ENCODE measurements at places on chromosomes 1 and 21.

DNA sequence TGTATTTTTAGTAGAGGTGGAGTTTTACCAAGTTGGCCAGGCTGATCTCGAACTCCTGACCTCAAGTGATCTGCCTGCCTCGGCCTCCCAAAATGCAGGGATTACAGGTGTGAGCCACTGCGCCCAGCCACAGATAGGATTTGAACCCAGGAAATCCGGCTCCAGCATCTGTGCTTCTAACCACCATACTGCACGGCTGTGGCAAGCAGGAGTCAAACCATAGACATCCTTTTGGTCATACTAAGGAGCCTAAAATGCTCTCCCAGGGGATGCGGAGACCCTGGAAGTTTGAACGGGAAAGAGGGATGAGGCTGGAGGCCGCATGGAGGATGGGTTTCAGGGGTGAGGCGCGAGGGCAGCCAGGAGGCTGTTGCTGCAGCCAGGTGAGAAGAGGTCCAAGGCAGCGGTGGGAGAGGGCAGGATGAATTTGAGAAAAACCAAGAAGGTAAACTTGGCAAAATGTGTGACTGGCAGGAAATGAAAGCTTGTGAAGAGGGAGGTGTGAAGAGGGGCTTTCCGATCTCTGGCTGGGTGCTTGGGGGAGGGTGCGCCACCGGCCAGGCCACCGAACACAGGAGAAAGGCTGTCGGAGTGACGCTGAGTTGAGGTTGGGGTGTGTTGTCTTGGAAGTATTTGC is 24.0 kb upstream of the CDK18 start:
- DNase-seq, result no peak

GRCh38 chr1:119565131-119565772 is 58.2 kb downstream of the HSD3B1 start:
- DNase-seq, result no peak

- no peak for DNase-seq
These were observed 243.7 kb upstream of the LYPLAL1 start for GRCh38 chr1:218930000-218930399.

DNA sequence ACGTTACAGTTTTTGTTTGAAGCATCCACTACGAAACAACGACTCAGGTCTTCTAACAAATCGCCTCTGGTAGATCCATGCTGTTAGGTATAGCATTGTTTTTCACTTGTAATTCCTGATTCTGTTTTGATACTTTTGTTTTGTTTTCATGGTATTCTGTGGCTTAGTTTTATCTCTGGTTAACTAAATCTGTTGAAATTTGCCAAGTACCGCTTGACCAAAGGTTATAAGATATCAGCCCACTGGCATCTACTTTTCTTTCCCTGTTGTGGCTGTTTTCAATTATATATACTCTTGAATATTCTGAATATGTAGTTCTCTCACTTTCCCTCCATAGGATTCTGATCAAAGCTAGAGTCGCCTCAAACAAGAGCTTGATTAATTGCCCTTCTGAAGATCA is 274.8 kb upstream of the C1orf105 start:
- no peak for DNase-seq

DNA sequence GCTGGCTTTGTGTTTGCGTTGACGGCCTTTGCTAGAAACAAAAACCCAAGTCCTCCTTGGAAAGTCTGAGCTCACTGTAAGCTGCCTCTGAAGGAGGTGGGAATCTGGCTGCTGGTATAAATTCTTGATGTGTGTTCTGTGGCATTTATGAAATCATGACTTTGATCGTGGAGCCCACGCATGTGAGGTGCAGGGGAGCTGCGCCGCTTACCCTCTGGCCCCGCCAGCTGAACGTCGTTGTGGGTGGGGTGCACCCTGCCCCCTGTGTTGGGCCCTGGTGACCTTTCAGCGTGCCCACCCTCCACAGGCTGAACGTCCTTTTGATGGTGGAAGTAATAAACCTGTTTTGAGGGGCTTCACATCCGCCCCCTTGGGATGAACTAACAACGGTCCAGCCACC is 21.2 kb upstream of the DIP2A start:
- DNase-seq, result no peak

GRCh38 chr1:4024811-4025210 is 124.7 kb upstream of the C1orf174 start:
- DNase-seq, result no peak
